Stimulated activated naive CD8-positive, alpha-beta T cell treated with anti-CD3 and anti-CD28 coated beads, Interleukin-15, amount 100 ng/mL, for 72 hours (primary cell): ENCODE measurements at places on chromosomes 16 and 17.

- no peak for DNase-seq
Measured at GRCh38 chr17:80616705-80617104, 72.1 kb downstream of the RPTOR start.

GRCh38 chr16:85798901-85799496, 345 bp downstream of the EMC8 start:
- DNase-seq, result peak; percentile 40

GRCh38 chr17:36842963-36843558, 94.2 kb upstream of the LHX1 start:
- DNase-seq, result no peak

- no peak for DNase-seq
Measured at GRCh38 chr16:79664407-79664806, 63.9 kb upstream of the MAF start.

- DNase-seq, result no peak
Measured at GRCh38 chr16:68722119-68723024, 14.7 kb upstream of the CDH1 start.
